Fibroblast of mammary gland (primary cell): ENCODE measurements at places on chromosomes 6 and 20.
A peak's percentile ranks its signal among the peaks of the same experiment; 100 is the strongest.

GRCh38 chr6:125952764-125953501, 3.6 kb upstream of the HINT3 start:
- DNase-seq: peak; percentile 42

DNA sequence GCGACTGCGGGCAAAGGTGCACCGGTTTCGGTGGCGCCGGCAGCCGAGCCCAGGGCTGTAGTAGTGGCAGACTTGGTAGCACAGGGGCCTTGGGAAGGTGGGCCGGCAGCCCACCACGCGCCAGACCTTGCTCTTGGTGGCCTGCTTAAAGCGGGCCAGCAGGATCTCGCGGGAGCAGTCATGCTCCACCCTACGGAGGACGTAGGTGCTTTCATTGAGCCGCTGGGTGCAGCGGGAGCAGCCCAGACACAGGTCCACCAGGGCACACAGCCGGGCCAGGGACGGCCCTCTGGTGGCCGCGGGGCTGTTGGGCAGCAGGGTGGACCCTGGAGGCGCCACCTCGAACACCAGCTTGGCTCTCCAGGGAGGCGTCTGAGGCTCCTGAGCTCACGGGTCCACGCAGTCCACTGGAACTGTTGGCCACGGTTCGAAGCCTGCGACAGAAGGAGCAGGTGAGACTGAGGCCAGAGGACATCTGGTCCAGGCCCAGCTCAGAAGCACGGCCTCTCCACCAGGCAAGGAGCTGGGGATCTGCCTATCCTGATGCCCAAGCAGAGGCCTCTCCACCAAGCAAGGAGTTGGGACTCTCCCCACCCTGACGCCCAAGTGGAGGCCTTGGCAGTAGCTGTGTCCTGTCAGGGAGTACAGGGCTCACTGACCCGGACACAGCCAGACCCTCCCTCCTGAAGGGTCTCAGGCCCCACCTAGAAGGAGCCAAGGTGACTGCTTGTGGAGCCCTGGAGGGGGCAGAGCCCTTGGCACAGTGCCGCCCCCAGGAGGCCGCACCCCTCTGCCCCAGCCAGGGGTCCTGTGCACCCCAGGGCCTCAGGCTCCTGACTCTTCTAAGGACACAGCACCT, 1.0 kb downstream of the HELZ2 start:
- DNase-seq: no peak

GRCh38 chr6:29845405-29846006, 17.9 kb downstream of the HLA-G start:
- no peak for DNase-seq

- peak; percentile 77 for DNase-seq
Measured at GRCh38 chr6:7691675-7692452, 34.0 kb upstream of the BMP6 start.

DNA sequence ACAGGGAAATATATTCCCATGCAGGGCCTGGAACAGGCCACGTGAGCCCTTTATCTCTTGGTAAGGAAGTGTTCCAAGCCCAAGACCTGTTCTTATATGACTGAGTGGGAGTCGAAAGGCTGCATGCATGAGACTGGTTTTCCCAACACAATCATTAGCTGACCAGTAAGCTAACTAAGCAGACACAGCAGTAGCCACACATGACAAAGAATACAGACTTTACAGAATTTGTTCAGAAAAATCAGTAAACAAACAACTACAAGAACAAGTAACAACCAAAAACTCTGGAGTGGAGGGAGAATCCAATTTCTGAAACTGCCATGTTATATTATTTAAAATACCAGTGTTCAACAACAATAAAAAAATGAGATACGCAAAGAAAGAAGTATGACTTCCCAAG, 16.7 kb downstream of the BPIFA1 start:
- DNase-seq: no peak

DNA sequence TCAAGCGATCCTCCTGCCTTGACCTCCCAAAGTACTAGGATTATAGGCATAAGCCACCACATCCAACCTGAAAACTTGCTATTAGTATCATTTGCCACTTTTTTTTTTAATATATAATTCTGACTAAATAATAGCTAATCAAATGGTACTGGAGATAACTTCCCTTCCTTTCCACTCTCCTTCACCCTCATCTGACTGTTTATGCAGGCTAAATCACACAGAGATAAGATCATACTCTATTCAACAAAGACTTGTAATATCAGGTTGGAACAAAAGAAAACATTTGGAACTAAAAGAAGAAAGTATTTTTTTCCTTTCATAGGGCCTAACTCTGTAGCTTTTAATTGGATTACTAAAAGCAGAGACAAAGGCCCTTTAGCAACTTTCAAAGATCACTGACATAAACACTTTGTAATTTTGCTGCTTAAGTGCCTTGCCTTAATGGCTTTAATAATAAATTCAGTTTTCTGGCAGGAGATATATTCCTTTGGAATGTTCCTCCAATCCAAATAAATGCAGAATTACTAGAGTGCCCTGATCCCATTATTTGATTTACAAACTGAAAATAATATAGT, 198.7 kb upstream of the ASCC3 start:
- no peak for DNase-seq

DNA sequence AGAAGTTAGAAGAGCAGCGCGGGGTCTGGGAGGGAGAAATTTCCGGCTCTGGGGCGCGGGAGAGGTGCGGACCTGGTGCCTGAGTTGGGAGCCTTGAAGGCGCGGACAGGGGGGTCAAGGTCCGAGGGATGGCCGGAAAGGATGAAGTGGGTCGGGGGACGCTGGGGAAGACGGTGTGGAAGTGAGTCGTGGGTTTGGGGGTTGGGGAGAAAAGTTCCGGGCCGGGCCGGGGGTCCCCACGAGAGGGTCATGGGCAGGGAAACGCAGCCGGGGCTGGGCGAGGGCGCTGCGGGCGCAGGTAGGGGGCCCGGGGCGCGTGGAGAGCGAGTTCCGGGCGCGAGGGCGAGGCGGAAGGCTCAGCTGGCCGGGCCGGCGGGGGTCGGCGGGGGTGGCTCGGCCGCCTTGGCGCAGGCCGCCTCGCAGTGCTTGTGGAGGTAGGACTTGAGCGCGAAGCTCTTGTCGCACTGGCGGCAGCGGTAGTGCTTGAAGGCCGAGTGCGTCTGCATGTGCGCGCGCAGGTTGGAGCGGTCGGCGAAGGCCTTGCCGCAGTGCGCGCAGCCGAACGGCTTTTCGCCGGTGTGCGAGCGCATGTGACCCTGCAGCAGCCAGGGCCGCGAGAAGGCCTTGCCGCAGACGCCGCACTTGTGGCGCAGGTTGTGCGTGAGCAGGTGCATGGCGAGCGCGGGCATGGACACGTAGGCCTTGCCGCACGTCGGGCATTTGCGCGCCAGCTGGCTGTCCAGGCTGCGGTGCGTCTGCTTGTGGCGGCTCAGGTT, 10.5 kb upstream of the SRXN1 start:
- peak; percentile 35 for DNase-seq

DNA sequence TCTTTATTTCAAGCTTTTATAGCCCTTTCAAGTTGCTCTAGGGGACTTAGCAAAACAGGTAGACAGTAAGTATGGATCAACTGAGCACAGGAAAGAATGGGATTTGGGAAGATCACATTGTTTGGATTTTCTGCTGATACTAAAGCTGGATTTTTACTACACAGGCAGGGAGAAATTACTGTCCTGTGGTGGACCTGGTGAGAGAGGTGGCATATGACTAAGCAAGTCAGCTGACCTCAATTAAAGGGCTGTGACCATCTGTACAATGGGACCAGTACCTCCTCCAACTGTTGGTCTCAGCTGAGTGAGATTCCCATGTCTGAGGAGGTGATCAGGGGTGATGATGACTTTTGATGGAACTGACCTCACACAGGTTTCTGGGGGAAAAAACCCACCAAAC, 28.0 kb downstream of the RREB1 start:
- no peak for DNase-seq

- peak; percentile 44 for DNase-seq
Measured at GRCh38 chr20:46347841-46348803, 39.8 kb upstream of the CDH22 start.

- no peak for DNase-seq
Measured at GRCh38 chr6:67706388-67706787, 928.7 kb upstream of the ADGRB3 start.

DNA sequence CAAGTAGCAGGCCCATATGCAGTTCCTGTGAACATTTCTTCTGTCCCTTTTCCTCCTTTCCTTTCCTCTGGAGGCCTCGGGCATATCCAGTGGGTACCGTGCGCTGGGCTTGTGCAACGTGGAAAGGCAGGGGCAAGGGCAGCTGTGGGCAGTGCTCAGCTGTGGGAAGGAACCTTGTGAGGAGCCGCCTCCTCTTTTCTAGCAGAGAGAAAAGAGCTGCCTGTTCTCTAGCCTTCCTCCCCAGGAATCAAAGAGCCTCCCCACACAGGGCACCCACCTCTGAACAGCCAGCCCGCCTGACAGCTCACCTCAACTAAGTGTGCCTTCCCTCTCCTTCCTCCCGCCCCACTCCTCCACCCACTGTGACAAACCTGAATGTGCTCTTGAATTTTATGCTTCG, 143.3 kb upstream of the HDDC2 start:
- no peak for DNase-seq

- DNase-seq: peak; percentile 75
Measured at GRCh38 chr6:34953061-34954025, 64.3 kb downstream of the ANKS1A start.

DNA sequence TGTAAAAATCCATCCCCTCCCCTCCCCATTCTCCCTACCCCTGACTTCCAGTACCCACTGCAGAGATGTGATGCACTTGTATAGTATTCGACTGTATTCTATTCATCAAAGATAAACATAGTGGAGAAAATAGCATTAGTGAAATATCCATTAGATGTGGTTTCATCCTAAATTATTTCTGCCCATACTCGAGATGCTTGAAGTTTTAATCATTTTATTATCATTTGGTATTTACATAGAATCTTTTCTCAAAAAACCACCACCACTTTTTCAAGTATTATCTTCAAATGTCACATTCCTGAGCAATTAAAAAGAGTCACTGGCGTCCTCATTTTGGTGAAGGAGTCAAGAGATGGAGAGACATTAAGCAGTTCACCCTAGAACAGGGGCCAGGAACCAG, 181.9 kb downstream of the HAO1 start:
- DNase-seq: no peak

GRCh38 chr6:167499161-167499660, 174.3 kb downstream of the TTLL2 start:
- no peak for DNase-seq

GRCh38 chr20:58853976-58854637, 1.6 kb downstream of the GNAS start:
- no peak for DNase-seq

DNA sequence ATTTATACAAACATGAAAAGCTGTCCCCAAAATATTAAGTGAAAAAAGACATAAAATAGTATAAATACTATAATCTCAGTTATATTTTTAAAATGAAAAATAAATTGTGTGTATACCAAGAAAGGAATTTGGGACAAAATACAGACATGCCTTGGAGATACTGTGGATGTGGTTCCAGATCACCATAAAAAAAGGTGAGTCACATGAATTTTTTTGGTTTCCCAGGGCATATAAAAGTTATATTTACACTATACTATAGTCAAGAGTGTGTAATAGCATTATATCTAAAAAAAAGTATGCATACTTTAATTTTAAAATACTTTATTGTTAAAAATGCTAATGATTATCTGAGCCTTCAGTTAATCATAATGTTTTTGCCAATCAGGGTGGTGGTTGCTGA, 17.4 kb upstream of the SDHAF4 start:
- no peak for DNase-seq

- no peak for DNase-seq
Measured at GRCh38 chr6:82989736-82990290, 75.8 kb downstream of the UBE3D start.

GRCh38 chr6:63504777-63505384, 67.4 kb upstream of the LOC128125822 start:
- no peak for DNase-seq

GRCh38 chr6:5516036-5516435, 254.7 kb downstream of the FARS2 start:
- DNase-seq: no peak

GRCh38 chr20:63657260-63657936, 714 bp upstream of the RTEL1 start:
- peak; percentile 20 for DNase-seq

DNA sequence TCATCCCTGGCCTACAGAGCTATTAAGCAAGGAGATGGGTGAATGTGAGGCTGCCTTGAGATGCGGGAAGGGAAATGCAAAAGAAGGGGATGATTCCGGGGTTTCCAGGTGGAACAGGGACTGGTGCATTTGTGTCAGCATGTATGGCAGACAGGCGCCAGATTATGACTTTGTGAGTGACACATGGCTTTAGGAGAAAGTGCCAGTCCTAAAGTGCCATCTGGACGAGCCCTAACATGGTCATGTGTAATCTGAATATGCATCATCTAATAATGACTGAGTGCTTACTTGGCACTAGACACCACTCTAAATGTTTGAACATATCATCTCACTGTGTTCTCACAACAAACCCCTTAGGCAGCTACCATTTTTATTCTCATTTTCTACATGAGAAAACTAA, 195.0 kb upstream of the TSHZ2 start:
- DNase-seq: no peak

GRCh38 chr6:158353883-158354877, 41.9 kb downstream of the TULP4 start:
- DNase-seq: peak; percentile 44

DNA sequence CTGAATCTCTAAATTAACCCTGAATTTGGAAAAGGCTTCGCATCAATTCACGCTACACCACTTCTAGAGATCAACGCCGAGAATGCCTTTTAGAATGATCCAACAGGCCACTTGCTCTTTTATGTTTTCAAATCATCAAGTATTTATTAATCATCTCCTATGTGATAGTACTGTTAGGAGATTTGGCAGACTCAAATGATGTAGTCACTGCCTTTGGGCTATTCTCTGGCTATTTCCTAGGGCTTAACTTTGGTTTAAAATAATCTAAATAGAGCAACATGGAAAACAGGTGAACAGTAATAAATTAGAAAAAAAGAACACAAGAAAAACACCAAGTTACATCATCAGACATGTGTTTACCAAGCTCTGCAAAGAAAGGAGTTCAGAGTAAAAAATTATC, 140.3 kb downstream of the TENT5A start:
- DNase-seq: no peak

DNA sequence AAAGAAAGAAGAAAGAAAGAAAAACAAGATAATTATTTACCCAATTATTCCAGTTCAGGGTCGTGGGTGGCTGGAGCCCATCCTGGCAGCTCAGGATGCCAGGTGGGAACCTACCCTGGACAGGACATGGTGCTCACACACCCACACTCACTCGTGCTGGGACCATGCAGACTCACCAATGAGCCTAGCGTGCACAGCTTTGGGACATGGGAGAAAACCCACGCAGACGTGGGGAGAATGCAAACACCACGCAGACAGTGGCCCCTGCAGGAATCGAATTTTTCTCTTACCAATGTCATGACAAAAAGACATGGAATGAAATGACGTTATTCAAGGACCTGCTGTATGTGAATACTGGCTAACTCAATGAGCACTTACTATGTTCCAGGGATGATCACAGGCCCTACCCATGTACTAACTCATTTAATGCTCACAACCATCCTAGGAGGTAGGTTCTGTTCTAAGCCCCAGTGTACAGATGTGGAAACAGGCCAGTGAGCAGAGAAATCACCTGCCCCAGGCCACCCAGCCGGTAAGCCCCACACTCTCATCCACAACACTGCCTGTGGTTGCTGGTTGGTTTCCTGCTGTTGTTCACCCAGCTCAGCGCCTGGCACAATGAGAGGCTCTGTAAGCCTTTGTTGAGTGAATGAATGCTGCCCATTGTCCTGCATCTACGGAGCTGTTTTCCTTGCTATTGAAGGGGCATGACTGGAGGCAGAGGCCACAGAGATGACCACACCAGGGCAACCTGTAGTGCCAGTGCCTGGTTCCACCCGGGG, 6.8 kb upstream of the PI16 start:
- DNase-seq: no peak

- no peak for DNase-seq
Measured at GRCh38 chr6:78300885-78301284, 566.5 kb upstream of the IRAK1BP1 start.
